ENCODE measurements at places on chromosomes 7 and 10.
A peak's percentile ranks its signal among the peaks of the same experiment; 100 is the strongest.

GRCh38 chr10:89351780-89352597, 24.2 kb downstream of the IFIT3 start:
- DNase-seq: no peak

DNA sequence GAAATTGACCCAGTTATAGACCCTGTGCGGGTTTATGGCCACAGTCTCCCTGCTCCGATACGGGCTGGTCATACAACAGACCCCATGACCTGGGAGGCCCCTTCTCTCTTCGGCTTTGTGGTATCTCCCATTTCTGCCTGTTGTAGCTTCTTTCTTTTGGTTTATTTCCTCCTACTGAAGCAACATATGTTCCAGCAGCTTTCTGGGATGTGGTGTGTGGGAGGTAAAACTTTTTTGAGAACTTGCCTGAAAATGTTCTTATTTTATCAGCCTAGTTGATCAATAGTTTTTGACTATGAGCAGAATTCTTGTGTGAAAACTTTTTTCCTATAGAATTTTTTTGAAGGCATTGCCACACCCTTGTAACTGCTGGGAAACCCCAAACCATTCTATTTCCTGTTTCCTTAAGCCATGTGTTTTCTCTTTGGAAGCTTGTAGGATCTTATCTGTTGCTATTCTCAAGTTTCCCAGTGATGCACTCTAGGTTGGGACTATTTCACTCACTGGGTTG, 80.0 kb downstream of the DAGLB start:
- DNase-seq: no peak

DNA sequence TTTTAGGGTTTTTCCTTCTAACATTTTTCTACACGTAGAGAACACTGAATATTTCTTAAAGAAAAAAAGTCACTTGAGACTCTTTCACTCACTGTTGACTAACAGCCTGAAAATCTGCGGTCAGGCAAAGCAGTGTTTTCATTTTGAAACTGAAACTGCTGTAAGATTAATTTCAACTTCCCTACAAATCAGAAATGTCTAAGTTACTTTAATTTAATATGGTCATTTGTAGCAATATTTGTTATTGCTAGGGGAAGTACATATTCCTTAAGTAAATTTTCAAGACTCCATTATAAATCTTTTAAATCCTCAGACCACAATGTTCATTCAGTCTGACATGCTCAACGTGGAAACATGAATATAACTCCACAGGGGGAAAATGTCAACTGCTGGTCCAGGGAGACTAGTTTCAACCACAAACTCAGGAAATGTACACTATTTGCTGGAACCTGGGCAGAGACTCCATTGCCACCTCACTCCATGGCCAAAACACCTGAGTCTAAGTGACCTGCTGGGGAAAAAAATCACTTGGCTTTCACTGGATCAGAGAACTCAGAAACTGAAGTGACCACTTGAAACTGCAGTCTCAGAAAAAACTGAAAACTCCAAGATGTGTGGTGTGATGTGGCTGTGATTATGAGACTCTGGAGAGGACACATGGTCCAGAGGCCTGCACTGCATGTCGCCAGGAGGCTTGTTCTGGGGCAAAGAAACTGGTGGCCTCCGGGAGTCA, 161.2 kb downstream of the TAX1BP1 start:
- DNase-seq: no peak

DNA sequence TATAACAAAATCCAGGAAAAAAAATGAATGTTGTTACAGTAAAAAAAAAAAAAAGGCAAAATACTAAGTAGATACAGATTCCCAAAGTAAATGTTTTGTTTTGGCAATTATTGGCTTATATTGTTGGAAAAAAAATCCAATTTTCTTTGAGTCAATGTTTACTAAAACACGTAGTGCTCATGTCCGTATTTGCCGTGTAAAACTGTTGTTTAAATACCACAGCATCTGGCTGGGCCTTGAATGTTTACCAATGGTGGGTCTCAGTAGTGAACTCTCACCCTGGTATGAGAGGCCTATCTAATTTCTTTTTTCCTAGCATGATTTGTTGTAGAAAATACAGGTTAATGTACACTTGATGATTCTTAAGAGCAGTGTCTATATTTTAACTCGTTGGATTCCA, 41.4 kb upstream of the SLC26A5 start:
- DNase-seq: peak; percentile 78

- no peak for DNase-seq
Observed at GRCh38 chr7:37550872-37551271, 102.2 kb upstream of the ELMO1 start.

GRCh38 chr7:139441961-139442360, 41.5 kb downstream of the KLRG2 start:
- DNase-seq: no peak
